Fibroblast of skin of right biceps (primary cell): ENCODE measurements at places on chromosomes 11 and 22.

GRCh38 chr22:50105208-50106100 is 15.6 kb downstream of the MOV10L1 start:
- DNase-seq: peak; percentile 61

DNA sequence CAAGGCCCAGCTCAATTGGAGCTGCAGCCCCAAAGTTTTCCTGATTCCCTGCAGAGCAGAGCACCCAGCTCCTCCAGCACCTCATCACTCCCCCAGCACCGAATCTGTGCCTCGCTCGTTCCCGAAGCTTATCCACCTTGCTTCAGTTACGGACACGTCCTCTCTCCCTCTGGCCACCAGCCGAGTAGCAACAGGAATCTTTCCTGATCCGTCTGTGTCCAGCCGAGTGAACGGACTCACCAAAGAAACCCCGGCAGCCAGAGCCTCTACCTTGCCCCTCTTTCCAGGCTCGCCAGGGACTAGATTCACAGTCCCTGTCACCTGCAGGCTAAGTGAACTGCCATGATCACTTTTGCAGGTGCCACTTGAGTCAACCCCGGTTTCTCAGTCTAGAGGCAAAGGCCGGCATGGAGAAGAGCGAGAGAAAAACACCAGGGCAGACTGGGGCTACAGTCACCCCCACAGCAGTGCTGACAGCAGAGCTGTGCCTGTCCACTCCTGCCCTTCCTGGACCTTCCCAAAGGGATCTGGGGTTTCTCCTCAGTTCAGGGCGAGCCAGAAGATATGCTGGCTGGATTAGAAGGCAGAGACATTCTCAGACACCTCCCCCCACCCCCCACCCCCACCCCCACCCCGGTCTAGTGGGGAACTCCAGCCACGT is 32.3 kb downstream of the BID start:
- DNase-seq: no peak

- no peak for DNase-seq
Measured at GRCh38 chr11:57746920-57747319, 4.7 kb downstream of the BTBD18 start.

DNA sequence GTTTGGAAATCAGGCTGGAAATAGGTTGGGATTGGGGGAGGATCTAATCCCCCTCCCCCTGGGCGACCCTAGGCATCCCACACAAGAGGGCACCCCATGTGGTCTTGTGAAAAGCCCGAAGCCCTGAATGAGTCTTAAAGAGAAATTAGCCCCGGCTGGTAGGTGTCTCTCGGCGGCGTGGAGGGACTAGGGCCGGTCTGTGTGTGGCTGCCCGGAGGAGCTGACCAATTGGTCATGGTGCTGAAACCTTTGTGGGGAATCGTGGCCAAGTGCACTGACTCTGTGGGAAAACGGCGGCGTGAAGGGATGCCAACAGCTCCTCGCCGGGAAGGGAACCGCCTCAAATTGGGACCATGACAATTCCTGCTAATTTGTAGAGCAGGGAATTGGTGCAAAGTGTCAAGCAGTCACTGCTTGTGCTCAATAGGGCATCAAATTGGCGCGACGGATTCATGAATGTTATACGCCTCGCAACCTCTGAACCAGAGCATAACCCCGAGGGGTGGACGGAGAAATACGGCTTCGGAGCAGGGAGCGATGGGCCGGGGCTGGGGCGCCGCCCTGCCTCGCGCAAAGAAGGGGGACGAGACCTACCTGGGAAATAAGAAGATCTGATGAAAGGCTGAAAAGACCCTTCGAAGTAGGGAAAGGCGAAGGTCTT is 1.5 kb downstream of the DBX1 start:
- DNase-seq: peak; percentile 65

DNA sequence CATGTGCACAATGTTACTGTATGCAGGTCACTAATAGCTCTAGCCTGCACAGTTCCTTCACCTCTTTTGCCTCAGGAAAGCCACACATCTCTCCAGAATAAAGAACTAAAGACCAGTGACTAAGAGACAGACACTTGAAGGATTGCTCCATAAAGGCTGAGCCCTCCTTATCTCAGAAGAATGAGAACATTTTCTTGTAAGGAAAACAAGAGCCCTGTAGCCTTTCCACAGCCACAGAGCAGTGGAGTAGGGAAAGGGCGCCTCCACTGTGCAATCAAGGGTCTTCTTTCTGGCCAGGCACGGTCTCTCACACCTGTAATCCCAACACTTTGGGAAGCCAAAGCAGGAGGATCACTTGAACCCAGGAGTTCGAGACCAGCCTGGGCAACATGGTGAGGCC is 202.6 kb upstream of the TMEM45B start:
- DNase-seq: no peak

DNA sequence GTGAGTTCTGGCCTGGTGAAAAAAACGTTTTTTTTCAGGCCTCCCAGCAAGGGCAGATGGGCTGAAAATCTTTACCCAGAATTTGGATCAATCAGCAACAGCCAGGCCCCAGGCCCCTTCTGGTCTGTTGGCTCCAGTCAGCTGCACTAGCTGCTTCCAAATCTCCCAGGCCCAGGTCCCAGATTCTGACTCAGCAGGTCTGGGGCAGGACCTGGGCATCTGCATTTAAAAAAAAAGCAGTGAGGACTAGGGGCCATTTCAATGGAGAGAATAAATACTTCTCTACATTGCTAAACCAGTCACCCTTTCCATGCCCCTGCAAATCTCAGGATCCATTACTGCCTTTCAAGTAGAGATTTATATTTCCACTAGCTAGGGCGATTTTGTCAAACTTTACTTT is 4.3 kb downstream of the SLC15A3 start:
- DNase-seq: no peak

GRCh38 chr11:68021167-68021787 is 9.2 kb upstream of the NDUFS8 start:
- no peak for DNase-seq

DNA sequence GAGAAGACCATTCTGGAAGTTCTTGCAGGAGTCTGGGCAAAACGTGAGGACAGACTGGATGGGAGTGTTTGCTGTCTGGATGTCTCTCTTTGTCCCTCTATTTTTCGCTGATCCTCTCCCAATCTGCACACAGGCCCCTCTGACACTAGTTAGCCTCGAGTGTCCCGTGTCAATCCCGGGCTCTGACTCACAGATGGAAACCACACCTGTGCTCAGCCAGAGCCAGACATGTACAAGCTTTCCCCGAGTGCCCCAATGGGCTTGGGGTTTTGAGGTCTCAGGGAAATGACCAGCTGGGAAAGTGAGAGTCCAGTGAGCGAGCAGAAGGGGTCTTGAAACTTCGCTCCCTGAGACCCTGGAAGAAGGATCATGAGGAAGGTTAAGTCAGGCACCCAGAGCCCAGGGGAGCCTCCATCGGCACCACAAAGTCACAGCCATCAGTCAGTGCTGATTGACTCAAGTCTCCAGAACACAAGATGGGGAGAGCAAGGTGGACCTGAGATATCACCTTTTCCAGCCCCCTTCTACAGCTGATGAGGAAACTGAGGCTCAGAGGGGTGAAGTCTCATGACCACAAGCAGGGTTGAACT is 13.9 kb downstream of the APOL2 start:
- no peak for DNase-seq

DNA sequence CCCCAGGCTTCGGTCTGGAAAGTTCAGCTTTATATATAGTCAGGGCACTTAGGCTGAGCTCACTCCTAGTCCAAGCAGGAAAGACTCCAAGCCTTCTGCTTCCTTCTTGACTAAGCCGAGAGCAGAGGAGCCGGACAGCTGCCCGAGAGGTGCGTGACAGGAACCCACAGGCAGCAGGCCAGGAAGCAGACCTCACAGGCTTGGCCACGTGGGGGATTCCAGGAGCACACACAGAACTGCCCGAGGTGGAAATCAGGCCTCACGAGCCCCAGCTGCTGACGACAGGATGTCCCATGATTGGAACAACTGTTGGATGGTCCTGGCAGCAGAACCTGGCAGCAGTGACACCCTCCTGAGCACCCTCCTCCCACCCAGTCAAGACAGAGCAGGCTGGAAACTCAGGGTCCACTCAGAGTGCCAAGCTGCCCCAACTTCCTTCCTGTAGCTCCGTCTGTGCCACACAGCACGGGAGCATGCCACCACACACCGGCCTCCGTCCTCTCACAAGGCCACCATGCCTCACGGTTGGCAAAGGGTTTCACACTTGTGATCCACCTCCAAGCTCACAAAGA is 5.4 kb downstream of the PLA2G6 start:
- peak; percentile 58 for DNase-seq

- peak; percentile 22 for DNase-seq
Measured at GRCh38 chr11:83713708-83714107, 427.5 kb upstream of the CCDC90B start.

DNA sequence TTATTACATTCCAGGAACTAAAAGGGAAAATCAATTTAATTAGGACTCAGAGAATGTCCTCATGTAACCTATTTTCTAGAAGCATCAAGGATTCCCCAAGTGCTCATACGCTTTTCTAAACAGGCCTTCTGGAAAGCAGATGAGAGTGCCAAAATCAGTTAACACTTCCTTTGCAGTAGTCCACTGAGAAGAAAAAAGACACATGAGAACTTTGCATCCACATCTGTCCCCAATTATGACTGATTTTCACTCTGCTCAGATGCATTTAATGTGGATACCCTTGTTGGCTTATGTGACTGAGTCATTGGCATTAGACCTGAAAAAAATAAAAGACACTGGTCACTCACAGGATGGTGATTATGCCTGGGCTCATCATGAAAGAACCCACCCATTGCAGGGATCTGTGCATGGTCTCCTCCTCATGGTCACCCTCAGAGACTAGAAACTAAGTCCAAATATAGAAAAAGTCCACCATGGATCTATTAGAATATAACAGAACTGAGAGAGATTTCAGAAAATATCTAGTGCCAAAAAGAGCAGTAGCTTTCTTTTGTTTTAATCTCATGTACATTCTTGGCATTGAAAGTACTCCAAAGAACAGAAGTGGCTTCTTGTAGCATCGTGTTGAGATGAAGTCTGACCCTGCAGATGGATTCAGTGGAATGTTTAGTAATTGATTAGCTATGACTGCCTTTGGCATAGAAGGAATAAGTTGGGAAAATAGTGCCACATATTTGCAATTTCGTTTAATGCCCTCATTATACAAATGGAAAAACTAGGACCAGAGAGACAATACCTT is 48.8 kb upstream of the FIBIN start:
- DNase-seq: peak; percentile 93

DNA sequence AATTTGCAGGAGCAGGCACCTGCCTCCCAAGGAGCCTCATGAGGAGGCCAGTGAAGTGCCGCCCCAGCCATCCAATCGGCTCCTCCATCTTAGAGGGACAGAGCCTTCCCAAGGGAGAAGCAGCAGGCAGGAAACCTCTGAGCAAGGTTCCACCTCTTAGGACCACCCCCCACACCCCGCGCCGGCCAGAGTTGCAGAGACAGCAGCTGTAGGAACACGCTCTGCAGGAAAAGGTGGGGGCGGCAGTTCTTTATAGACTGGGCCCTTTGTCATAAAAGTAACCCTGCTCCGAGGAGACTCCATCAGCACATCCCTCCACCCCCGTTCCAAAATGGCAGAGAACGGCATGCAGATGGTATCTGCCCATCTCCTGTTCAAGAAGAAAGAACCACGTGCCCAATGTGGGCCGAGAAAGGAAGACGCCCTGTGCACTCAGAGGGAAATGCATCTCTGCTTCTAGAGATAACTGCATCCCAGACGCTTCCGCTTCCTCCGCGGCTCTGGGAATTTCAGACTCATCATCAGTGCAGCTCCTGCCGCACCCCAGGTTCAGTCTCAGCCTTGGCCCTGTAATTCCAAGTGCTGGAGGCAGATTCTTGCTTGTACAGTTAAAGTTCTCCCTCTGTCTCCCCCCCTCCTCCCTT is 98.5 kb downstream of the SPATA19 start:
- no peak for DNase-seq

DNA sequence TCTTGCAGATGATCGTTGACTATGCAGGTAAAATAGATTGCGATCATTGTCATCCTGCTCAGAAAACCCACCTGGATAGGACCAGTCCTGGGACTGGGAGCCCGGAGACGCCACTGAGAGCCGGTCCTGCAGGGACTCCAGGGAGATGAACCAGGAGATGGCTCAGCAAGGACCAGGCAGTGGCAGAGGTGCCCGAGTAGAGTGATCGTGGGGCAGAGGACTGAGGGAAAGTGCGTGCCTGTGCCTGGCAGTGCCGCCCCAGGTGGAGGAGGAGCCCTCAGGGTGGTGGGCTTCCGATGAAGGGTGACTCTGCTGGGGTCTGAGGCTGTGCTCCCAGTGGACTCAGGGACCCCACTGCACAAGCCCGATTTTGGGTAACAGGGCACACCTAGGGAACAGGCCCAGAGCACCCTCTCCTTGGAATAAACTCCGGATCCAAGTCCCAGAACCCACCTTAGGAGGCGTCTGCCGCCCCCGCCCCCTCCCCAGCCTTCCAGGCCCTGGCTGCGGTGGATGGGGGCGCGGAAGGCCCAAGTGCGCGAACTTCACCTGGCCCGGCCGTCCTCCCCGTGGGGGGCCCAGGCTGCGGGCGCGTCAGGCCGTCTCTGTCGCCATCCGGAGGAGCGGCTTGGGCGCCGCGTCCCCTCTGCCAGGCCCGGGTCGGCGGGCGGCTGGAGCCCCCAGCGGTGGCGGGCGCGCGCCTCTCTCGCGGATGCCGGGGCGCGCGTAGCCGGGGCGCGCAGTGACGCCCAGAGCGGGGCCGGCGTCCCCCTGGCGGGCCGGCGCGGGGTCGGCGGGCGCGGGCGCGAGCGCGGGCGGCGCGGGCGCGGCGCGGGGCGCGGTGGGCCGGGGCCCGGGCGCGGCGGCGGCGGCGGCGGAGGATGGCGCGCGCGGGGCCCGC is 1338.8 kb downstream of the BRD1 start:
- peak; percentile 52 for DNase-seq
